ENCODE measurements at places on chromosomes 3 and 15. TPM values are rescaled to one million over a fixed set of nuclear protein-coding genes. Genes with fewer than 3 reads are reported as not detected.

The ZBBX gene
- total RNA-seq = 0.27 TPM

The ATP13A3 gene
- 114 TPM for total RNA-seq

The APH1B gene
- 1.6 TPM for total RNA-seq

The PLA2G4D gene
- not detected for total RNA-seq

The CCDC9B gene
- total RNA-seq = 47.7 TPM
